ENCODE measurements at places on chromosomes 7 and 10.

DNA sequence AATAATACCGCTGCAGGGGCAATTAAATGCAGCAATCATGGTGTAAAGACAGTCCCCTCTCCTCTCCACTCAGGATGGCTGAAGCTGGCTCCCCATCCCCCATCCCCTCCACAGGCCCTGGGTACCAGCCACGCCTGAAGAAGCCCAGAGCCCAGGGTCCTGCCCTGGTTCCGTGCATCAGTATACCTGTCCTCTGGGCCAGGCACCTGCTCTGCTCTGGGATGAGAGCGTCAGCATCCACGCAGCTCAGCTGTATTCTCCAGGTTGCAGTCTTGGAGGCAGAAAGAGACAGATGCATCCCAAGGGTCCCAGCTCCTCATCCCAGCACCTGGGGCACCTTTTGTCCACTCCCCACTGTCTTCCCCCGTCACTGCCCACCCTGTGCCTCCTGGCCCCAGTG is 233.8 kb downstream of the TCERG1L start:
- H3K27ac ChIP-seq = no peak overlapping the region
- no peak for DNase-seq
- no peaks in the 10 kb centered on the region for H3K4me1 ChIP-seq
- no peaks in the 10 kb centered on the region for H3K27me3 ChIP-seq

GRCh38 chr10:98338896-98339295 is 70.9 kb upstream of the LOXL4 start:
- no peaks in the 10 kb centered on the region for H3K36me3 ChIP-seq
- no peak overlapping the region for H3K4me3 ChIP-seq
- no peaks in the 10 kb centered on the region for H3K27me3 ChIP-seq
- no peak overlapping the region for H3K27ac ChIP-seq
- no peak for DNase-seq

DNA sequence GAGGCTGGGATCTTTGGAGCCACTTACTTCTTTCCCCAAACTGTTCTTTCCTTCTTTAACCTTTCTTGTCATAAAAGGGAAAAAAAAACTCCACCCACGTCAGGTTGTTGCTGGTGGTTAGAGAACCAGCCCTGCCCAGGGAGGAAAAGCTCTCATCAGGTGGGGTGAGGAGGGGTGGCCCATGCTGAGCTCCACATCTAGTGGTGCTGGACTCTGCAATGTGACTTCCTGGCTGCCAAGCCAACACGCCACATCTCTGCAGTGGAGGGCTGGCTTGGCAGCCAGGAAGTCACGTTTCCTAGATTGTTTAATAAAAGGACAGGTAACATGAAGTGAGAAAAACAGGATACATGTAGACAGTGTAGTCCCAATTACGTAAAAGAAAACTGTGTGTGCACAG is 37.4 kb downstream of the WIPF3 start:
- no peak for DNase-seq
- no peaks in the 10 kb centered on the region for H3K36me3 ChIP-seq
- H3K4me3 ChIP-seq = no peak overlapping the region
- peaks cover 7% of the 10 kb centered on the region for H3K27me3 ChIP-seq
- H3K27ac ChIP-seq = no peak overlapping the region

DNA sequence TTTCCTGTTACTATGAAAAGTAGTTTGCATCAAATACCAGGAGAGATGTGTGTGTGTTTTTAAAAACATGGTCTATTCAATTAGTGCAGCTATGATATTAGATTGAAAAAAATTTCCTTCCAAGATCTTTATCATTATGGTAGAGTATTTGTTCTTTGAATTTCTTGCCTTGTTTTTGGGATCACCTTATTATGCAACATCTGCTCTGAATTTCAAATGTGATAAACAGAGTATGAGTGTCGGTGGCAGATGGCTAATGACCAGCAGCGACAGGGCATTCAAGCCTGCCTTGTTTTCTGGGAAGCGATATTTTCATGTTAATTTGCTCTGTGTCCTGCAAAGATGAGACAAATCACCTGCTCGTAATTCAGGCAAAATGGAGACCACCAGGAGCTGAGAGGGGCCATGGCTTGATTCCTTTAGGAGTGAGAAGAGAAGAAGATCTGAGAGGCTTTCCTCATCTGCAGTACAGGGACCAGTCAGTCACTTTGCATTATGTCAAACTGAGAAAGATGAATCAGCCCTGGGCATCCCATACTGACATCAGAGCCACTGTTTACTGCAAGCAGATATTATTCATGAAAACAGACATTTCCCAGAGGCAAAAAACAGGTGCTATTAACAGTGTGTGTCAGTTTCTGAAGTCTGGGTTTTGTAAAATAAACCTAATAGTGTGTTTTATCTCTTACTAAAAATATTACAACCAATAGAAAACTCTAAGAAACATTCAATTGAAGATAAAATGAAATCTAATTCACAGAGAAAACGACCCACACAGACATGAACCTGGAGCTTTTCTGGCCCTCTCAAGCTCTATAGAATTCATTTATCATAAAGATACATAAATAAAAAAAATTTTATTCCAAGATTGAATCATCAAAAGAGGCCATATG is 67.6 kb downstream of the CDK6 start:
- DNase-seq = no peak
- H3K4me1 ChIP-seq = peaks cover 4% of the 10 kb centered on the region
- peaks cover 4% of the 10 kb centered on the region for H3K36me3 ChIP-seq
- no peak overlapping the region for H3K27ac ChIP-seq
- no peaks in the 10 kb centered on the region for H3K27me3 ChIP-seq

GRCh38 chr7:49766966-49767365 is 6.5 kb upstream of the VWC2 start:
- no peaks in the 10 kb centered on the region for H3K4me1 ChIP-seq
- no peak overlapping the region for H3K4me3 ChIP-seq
- H3K36me3 ChIP-seq = no peaks in the 10 kb centered on the region

DNA sequence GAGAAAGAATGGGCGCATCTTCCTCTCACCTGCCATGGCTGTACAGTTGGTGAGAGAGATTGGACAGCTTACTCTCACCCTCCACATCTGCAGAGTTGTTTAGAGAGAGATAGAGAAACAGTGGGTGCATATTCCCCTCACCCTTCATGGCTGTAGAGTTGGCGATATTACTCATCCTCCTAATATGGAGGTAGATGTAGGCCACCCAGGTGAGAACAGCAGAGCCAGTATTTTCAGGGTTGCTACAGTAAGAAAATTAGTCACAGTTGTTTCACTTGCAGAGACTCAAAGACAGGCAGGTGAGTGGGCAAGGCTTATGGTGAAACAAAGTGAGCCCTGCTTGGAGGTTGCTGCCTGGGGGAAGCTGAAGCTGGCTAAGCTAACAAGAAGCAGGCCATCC is 65.0 kb upstream of the PFKP start:
- no peaks in the 10 kb centered on the region for H3K27me3 ChIP-seq
- no peaks in the 10 kb centered on the region for H3K4me1 ChIP-seq
- H3K4me3 ChIP-seq = no peak overlapping the region
- H3K27ac ChIP-seq = no peak overlapping the region
- DNase-seq = no peak
- no peaks in the 10 kb centered on the region for H3K36me3 ChIP-seq

DNA sequence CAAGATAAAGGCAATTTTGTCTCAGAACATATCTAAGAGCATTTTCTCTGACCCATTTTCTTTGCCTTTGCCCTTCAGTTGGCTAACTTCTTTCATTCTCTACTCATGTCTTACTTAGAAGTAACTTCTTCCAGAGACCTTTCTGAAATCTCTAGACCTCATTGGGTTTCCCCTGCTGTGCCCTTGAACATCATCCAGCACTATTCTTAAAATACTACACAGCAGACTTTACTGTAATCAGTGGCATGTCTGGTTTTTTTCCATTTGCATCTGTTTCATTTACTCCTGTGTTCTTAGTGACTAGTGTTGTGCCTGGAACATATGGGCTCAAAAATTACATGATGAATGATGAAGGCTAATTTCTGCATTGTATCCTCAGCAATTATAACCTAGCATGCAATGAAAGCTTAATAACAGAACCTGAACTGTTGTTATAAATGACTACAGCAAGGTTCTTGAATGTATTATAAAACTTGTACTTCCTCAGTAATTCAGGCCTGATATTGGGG is 301.9 kb downstream of the CDK14 start:
- H3K27me3 ChIP-seq = no peaks in the 10 kb centered on the region
- H3K4me3 ChIP-seq = no peak overlapping the region
- H3K36me3 ChIP-seq = no peaks in the 10 kb centered on the region
- H3K4me1 ChIP-seq = no peaks in the 10 kb centered on the region
- no peak overlapping the region for H3K27ac ChIP-seq

Data from lung (tissue), 17 donors.